ENCODE measurements at places on chromosomes 16 and 17.

- DNase-seq: no peak
Observed at GRCh38 chr17:63140255-63140654, 174.2 kb downstream of the TANC2 start.

GRCh38 chr16:77359065-77359502 is 75.8 kb downstream of the ADAMTS18 start:
- no peak for DNase-seq

DNA sequence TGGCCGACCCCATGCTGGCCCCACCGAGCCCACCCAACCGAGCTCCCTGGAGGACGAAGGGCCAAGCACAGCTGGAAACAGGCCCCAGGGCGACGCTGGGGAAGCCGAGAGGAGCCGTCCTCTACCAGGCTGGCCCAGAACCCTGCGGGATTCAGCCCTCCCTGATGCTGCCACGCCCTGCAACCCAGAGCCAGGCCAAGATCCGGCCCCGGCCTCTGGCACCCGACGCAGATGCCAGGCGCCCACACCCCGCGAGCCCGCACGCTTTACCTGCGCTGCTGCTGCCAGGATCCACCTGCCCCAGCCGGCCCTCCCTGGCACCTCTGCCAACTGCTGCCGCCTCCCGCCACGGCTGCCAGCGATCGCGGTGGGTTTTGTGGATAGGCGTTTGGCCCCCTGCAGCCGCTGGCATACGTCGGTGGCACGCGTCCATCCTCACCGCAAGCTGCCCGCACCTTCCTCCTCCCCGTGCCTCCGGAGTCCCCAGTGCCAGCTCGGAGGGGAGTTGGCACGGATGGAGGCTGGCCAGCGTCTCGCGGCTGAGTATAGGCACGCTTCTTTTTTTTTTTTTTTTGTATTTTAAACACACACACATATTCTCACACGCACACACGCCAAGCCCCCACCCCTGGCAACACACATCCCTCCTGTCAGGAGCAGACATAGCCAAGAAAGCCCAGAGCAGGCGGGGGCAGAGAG is 41.3 kb upstream of the ACSF3 start:
- DNase-seq: no peak

DNA sequence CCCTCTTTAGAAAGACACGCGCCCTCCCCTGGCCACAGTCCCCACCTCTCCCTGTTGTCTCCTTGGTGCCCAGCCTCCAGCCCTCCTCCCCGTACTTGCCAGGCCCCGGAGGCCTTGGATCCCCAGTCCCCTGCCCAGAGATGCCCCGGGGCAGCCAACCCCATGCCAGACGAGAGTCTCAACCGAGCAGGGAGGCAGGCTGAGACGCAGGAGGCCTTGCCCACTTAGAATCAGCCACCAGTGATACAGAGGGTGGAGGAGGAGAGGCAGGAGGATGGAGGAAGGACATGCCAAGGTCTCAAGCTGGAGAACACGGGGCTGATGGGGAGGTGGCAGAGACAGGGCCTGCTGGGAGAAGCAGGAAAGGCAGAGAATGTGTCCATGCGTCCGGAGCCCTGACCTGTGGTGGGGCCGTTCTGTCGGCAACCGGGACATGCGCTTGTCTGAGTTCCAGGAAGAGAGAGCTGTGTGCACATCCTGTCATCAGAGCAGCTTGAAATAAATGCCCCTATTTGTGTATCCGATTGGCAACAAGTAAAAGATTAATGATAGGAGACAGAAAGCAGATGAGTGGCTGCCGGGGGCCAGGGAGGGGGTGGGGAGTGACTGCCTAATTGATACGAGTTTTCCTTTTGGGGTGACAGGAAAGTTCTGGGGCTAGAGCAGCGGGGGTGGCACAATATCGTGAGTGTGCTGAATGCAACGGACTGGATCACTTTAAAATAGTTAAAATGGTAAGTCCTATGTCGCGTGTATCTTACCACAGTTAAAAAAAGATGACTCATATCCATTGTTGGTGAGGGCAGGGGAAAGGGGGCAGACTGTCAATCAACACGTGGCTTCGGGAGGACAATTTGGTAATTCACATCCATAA is 44.7 kb upstream of the MEAK7 start:
- no peak for DNase-seq

- no peak for DNase-seq
Observed at GRCh38 chr17:18190628-18191235, 7.1 kb downstream of the ALKBH5 start.

- DNase-seq: peak; percentile 70
Observed at GRCh38 chr16:23835390-23836077, at the start of gene PRKCB. Gene PRKCB (plus strand): TSS chr16:23835983.

DNA sequence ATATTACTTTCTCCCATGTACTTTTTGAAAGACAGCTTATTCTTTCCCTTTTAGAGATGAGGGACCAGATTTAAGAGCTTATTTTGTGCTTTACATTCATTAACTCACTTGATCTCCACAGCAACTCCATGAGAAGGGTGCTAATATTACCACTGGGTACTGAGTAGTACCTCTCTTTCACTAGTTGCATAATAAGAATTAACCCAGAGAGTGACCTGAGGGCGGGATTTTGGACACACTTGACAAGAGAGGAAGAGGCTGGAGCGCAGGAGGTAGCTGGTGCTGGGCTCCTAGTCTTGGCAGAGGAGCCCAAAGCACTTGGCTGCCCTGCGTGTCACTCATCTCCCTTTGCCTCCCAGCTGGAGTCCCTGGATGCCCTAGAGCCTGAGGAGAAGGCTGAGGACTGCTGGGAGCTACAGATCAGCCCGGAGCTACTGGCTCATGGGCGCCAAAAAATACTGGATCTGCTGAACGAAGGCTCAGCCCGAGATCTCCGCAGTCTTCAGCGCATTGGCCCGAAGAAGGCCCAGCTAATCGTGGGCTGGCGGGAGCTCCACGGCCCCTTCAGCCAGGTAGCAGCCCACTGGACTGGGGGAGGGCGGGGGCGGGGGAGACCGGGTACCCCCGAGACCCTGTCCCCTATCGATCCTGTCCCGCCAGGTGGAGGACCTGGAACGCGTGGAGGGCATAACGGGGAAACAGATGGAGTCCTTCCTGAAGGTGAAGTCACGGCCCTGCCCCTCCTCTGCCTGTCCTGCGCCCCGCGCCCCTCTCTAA is 1.7 kb upstream of the MAZ start:
- DNase-seq: peak; percentile 58

- no peak for DNase-seq
Observed at GRCh38 chr17:37450112-37450511, 39.6 kb upstream of the DUSP14 start.

GRCh38 chr16:17126156-17126555 is 344.6 kb downstream of the XYLT1 start:
- DNase-seq: no peak

DNA sequence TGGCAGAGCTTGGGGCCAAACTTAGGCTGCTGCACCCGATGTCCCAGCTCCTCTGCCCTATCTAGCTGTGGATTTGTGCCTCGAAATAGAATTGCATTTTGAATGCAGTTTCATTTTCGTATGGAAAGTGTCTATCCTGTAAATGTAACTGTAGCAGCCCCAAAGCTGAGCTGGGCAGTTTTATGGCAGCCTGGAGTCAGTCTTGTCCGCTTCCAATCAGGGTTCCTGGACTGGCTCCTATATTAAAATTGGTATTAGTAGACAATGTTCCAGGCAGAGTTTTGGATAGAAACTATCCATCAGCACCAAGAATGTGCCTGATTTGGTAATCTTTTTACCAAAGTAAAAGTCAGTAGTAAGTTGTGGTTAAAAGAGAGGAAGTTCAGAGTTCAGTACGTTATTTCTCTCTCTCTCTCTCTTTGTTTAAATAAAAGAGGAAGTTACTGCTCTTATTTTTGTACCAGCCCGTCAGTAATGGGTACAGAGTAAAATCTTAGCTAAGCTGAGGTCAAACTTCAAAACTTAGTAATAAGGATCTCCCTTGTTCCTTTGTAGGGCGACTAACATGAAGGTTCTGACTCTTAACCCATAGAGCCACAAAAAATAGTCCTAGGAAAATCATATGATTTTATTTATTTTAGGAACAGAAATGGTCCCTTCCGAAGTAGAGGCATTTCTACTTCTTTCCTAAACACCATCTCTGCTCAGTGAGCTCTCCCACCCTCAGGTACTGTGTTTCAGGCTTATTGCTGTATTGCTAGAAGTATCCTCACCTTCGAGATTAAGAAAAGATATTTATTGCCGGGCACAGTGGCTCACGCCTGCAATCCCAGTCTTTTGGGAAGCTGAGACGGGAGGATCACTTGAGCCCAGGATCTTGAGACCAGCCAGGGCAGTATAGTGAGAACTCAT is 28.0 kb downstream of the PRKCB start:
- no peak for DNase-seq

DNA sequence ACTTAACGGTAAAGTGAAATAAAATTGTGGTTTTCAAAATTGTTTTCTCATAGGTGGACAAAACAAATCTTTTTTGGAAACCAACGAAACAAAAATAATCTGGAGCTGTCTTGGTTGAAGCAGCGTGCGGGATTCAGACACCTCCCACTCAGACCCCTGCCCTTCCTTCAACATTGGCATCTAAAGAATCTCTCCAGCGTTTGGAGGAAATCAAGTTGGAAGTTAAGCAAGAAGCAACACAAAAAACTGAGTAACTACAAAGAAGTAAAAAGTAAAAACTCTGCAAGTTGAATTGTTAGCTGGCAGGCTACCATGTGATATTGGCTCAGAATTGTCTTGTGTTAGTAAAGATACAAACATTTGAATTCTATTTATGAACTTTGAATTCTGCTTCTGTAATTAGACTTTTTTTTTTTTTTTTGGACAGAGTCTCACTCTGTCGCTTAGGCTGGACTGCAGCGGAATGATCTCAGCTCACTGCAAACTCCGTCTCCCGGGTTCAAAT is 361.0 kb upstream of the PMFBP1 start:
- DNase-seq: no peak

- no peak for DNase-seq
Observed at GRCh38 chr17:6823011-6823442, 8.5 kb downstream of the TEKT1 start.

DNA sequence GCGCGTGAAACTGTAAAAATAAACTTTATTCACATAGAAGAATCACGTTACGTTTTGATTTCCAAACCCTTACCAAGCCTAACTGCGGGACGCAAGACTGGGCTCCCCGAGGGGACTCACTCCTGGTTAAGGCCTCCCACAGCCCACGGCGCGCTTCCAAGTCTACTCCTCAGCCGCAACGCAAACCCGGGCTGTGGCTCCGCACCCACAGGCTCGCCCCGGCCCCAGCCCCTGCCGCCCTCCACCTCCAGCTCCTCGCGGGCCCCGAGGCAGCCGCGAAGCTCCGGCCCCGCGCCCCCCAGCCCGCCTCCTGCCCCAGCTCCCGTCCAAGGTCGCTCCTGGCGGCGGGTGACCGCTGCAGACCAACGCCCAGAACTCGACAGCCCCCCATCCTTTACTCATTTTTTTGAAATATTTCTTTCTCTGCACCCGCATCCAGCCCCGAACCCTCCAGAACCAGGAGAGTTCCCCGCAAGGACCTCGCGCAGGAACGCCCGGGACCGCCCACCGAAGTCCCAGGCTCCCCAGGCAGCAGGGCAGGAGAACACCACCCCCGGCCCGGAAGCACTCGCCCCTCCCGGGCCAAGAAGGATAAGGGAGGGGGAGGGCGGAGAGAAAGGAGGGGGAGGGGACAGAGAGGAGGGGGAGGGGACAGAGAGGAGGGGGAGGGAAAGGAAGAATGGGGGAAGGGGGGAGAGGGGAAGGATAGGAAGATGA is 912 bp downstream of the USP22 start:
- peak; percentile 83 for DNase-seq

- DNase-seq: no peak
Observed at GRCh38 chr17:42199416-42200011, 5.2 kb upstream of the GHDC start.

DNA sequence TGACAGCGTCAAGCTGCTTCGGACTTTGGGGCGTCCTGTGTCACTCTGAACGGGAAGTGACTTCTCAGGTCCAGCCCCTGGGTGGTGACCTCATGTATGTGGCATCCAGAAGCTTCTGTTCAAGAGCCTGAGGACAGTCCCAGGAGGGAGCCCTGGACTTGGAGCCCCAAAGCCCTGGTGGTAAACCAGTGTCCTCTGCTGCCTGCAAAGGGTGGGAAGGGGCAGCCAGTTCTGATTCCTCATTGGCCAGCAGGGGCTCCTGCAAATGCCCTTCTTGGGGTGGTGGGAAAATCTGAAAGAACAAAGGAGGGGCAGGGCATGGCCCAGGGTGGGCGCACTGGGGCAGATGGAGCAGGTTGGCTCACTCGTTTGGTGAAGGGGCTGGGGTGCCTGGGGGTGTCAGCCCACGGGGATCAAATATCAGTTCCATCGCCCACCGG is 1.6 kb downstream of the OSGIN1 start:
- no peak for DNase-seq

DNA sequence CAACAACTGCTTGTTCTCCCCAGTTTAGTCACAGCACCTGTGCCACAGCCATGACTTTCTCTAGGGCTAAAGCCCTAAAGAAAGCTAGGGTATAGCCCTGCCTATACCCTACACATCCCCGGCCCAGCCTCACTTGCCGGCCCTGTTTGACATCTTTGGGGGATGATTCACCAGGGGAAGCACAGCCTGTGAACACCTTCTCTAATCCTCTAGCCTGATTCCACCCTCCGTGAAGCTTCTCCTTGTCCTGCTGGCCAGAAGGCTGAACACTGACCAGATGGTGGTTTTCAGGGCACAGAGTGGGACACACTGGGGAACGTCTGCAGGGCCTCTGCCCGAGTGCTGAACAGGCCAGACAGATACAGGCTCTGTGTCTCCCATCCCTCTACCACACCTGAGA is 6.0 kb downstream of the CLEC16A start:
- no peak for DNase-seq

- DNase-seq: peak; percentile 79
Observed at GRCh38 chr17:49496183-49496866, 1.2 kb downstream of the NGFR start.

DNA sequence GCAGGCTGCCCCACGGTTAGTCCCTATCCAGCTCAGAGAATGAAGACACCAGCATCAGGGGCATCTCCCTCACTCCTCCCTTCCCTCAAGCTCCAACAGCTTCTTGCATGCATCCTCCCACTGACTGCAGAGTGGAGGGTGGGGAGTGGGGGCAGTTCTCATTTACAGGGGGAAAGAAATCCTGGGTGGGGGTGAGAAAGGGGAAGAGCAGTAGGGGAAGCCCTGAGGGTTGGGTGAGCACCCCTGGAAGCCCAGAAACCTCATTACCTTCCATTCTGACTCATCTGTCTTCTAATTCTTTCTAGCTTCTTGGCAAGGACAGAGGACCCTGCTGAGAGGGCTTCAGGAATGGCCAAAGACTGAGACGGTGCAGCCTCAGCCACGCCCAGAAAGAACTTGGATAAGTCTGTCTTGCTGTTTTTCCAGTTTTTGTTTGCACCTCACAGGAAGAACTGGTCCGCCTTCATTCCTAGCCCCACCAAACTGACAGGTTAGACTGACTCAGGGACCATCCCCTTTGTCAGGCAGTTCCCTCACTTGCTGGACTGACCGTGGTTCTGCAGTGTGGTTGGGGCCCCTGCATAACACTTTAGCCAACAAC is 52.5 kb upstream of the WSB1 start:
- no peak for DNase-seq

DNA sequence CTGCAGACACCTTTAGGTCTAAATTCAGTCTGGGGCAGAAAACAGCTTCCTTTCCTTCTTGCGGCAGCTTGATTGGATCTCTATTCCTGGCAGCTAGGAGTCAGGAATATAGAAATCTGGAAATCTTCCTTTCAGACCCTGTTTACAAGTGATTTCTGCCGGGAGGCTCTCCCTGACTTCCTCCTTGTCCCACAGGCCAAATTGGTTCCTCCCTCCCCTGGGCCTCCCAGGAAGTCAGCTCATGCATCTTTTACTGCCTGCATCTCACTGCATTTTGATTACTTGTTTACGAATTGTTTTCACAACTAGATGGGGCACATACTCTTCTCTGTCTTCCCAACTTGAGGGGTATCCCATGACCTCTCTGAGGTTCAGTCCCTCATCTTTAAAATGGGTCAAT is 206.3 kb downstream of the MAF start:
- DNase-seq: no peak

Data from uterus (tissue), 4 donors.